ENCODE measurements at places on chromosomes 1 and 21.

GRCh38 chr1:168091720-168092550 lies 44.8 kb downstream of the GPR161 start:
- DNase-seq = no peak

DNA sequence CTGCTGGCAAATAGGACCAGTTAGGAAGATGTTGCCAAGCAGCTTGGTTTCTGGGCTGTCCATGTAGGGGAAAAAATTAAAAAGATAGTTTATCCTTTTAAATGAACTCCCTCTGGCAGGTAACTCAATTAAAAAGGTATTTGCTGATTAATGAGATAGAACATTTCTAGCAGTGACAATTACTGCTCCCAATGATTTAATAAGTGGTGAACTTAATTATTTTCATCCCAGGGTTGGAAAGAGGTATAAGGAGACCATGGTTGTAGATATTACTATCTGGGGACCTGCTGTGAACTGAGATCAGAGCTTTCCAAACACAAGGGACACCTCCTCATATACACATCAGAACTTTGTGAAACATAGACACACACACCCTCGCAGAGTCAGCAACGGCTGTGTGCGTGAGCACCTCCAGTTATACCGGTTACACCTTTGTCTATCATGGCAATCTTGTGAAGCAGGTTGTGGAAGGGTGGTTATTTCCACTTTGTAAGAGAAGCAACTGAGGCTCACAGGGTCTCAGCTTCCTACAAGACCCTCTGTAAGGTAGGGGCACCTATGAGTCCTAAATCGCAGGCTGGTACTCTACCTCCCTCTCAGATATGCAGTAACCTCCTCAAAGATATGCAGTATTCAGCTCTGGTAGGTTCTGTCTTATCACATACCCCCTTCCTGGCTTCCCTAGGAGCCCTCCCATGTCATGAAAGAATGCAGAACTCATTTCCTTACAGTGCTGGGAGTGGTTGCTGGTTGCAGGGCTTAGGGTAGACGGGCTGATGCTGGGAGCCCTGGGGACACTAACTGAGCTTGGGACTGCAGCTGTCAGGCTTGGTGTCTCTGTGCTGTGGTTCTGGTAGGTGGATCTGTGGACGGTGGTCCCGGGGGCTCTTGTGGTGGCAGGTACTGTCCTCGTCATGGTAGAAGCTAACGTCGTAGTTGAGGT lies 18.5 kb upstream of the MAGOH start:
- DNase-seq = no peak

GRCh38 chr1:147475488-147475887 lies 65.8 kb upstream of the BCL9 start:
- DNase-seq = no peak

GRCh38 chr1:184191181-184191621 lies 139.7 kb downstream of the TSEN15 start:
- DNase-seq = peak; percentile 9

- DNase-seq = no peak
Observed at GRCh38 chr1:225977937-225978748, 21.0 kb downstream of the SDE2 start.

GRCh38 chr21:44752671-44753235 lies 41.4 kb upstream of the TSPEAR start:
- no peak for DNase-seq

DNA sequence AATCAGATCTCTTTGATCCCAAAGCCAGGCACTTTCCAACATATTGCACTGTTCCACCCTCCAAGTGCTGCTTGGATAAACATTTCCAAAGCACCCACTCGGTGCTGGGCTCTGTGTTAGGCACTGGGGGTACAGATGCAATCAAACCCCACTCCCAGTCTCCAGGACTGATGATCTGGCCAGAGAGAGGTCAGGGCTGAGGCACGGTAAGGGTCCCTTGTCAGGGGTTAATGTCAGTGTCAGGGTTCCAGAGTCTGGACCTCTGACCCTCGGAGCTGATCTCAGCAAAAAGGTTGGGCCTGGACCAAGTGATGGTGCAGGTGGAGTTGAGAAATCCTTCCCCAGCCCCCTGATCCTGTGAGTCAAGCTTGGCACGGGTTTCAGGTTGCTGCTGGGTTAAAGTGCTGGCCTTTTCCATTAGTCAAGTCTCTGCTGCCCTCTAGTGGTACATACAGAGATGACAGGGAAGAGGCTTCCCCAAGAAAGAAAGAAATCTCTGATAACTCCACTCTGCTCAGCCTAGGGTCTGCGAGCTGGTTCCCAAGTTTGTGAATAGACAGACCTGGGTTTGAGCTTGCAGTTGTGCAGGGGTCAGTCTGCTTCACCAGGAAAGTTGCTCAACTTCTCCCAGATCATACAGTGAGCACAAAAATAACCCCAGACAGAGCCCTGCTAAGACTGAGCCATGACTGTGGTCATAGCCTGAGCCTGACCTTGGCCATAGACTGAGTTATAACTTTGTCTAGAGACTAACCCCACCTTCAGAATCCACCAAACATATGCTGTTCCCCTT lies 74.6 kb downstream of the DMRTA2 start:
- DNase-seq = no peak

DNA sequence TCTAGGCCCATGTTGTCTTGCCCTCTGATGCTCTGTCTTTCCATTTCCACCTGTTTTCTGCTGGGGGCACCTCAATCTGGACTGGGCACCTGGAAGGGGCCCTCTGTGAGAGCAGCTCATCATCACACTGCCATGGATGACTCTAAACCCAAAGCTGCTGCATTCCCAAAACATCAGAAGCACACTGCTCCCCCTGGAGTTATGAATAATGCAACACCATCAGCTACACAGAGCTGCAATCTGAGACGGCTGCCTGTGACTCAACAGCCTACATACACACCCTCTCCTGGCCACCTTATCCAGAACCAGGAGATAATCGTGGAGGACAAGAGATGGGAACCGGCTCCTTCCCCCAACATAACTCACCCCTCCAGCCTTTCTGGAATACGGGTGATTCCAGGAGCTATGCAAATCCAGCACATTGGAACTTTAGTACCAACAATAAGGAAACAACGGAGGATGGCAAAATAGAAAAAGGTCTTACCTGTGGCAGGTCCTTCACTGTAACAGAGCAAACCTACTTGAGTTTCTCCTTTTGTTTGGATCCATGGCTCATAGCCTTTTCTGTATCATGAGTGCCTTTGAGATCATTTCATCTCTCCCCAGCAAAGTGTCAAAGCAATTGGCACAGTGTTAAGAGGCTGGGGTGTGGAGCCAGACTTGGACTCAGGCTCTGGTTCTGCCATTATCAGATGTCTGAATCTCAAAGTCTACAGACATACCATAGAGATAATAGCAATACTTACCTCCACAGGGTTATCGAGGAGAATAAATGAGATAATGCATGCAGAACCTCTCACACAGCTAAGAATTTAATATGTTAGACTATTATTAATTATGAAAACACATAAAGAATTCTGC lies 29.3 kb downstream of the AK2 start:
- no peak for DNase-seq

DNA sequence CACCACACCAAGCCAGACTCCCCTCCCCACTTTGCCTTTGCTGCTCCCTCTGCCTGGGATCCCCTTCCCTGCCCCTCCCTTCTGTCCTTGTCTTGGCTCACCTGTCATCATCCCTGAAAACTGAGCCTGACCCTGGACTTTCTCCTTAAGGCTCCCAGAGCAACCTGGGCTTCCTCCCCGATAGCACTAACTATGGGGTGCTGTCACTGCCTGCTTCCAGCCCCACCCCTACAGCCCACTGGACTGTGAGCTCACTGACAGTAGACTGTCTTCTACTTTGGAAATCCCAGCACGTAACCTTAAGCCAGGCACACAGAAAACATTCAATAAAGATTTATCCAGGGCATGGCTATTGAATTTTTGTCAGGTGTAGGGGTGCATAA lies 9.5 kb upstream of the CSF1 start:
- no peak for DNase-seq

DNA sequence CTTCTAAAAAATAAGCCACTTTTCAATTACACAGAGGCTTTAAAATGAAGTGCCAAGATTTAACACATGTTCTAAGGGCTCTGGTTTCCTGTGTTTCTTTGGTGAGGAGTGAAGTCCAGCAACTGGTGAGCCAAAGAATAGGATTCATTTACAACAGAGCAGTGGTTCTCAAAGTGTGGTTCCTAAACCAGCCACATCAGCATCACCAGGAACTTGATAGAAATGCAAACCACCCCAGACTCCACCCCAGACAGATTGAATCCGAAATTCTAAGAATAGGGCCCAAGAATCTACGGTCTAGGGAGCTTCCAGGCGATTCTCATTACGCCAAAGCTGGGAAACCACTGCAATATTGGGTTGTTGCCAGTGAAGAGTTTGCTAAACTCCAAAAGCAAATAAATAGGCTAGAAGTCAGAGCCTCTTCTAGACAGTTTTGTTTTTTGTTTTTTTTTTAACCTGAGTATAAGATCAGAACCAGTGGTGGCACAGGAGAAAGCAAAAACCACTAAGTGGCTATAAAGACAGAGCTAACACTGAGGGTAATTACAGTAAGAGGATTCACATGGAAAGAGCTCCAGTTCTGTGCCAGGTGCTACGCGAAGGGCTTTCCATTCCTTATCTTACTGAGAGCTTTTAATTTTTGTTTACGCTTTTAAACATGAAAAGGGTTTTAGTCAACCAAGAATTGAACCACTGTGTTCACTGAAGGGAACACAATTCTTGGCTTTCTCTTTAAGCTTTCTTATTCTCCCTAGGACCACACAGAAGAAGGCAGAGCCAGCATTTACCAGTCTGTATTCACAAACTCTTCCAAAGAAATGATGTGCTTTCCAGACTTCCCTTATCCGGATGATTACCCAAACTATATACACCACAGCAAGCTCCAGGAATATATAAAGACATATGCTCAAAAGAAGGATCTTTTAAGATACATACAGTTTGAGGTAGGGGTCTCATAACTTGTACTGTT lies 42.4 kb upstream of the FMO2 start:
- no peak for DNase-seq

GRCh38 chr1:206949641-206950040 lies 3.4 kb upstream of the PIGR start:
- DNase-seq = no peak

DNA sequence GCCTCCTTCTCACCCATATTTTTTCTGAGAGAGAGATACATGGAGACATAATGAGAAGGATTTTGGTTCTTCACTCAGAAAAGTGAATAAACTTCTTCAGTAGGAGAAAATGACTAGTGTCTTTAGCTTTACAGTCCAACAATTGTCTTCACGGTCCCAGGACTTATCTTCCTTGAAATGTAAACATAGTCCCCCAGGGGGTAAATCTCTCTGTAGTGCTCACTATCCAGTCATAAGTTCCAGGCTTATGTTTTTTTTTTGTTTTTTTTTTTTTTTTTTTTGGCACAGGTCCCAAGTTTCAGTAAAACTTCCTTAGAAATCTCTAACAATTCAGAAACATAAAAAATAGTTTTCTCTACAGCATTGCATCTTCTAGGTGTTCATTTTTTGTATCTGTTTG lies 890.2 kb upstream of the B3GALT2 start:
- DNase-seq = no peak

- peak; percentile 64 for DNase-seq
Observed at GRCh38 chr1:183932412-183932811, 105.1 kb downstream of the COLGALT2 start.

GRCh38 chr1:6785318-6785727 lies at the start of gene CAMTA1:
CAMTA1 (plus strand) TSS chr1:6785454; CDS start chr1:6785531, 77 bp downstream.
- no peak for DNase-seq

GRCh38 chr21:30206551-30207251 lies 9.2 kb downstream of the CLDN8 start:
- DNase-seq = no peak

GRCh38 chr1:12649971-12650421 lies 6.1 kb downstream of the AADACL4 start:
- no peak for DNase-seq

GRCh38 chr1:152761609-152762213 lies 3.9 kb downstream of the KPRP start:
- DNase-seq = no peak

DNA sequence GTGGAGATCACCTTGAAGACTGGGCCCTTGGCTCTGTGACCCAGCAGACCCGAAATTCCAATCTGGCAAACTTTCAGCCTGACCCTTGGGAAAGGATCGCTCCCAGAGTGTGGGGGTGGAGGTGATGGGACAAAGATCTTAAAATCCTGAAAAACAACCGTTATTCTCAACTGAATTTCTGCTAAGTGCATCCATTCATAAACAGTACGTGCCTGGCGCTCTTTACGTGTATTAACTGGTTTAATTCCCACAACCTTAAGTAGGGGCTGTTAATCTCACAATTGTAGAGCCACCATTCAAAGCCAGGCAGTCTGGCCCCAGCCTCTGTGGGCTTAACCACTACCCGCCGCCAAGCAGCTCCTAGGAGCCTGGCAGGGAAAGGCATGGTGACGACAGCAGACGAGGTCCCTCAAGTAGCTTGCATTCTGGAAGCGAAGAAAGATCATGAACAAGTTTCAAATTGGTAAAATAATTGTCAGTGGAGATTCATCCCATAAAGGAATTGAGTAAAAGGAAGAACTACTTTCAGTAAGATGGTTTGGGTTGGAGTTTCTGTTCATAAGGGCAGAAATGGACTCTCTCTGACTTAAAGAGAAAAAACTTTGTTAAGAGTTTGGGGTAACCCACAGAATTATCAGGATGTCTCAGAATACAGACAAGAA lies 11.4 kb upstream of the RGS16 start:
- DNase-seq = peak; percentile 15

GRCh38 chr1:236284291-236284721 lies 2.5 kb upstream of the ERO1B start:
- no peak for DNase-seq

GRCh38 chr1:229254910-229255541 lies 15.9 kb upstream of the RAB4A start:
- no peak for DNase-seq

- DNase-seq = no peak
Observed at GRCh38 chr1:45979074-45979777, 153.2 kb downstream of the PIK3R3 start.

GRCh38 chr1:34762474-34763141 lies 3.1 kb downstream of the GJB4 start:
- DNase-seq = no peak

- DNase-seq = no peak
Observed at GRCh38 chr1:214537219-214537618, 14.2 kb downstream of the PTPN14 start.

- no peak for DNase-seq
Observed at GRCh38 chr1:220825819-220826551, 39.3 kb downstream of the MTARC1 start.

GRCh38 chr1:216596281-216596862 lies 126.9 kb downstream of the ESRRG start:
- DNase-seq = no peak

GRCh38 chr1:38138498-38139233 lies 92.1 kb upstream of the POU3F1 start:
- DNase-seq = peak; percentile 36

DNA sequence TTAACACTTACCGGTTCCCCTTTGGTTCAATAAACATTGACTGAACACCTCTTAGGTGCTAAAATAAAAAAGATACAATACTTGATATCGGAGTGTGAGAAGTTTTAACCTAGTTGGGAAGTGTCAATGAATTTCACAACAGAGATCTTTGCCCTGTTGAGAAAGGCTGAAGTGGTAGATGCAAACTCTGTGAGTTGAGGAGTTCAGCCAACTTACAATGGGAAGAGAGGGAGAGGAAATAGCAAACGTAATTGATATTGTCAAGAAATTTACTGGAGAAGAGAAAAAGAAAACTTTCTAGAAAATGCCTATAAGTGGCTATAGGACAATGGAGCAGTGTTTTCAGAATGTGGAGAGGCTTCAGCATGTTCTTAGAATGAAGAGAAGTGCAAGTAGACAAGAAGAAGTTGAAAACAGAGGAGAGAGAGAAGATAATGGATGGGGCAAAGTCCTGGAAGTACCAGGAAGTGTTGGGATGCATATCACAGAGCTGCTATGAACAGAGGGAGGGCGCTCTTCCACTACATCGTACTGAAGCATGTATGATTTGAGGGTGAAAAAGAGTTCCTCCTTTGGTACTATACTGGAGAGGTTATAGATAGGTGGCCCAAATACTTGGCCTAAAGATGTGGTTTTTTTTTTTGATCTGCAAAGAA lies 48.9 kb downstream of the MEF2D start:
- DNase-seq = no peak
